ENCODE measurements at places on chromosomes 11 and 22.

GRCh38 chr11:76218449-76219178 is 12.3 kb upstream of the WNT11 start:
- no peak for DNase-seq

- DNase-seq, result no peak
Measured at GRCh38 chr11:9141186-9141585, 49.8 kb upstream of the SCUBE2 start.

DNA sequence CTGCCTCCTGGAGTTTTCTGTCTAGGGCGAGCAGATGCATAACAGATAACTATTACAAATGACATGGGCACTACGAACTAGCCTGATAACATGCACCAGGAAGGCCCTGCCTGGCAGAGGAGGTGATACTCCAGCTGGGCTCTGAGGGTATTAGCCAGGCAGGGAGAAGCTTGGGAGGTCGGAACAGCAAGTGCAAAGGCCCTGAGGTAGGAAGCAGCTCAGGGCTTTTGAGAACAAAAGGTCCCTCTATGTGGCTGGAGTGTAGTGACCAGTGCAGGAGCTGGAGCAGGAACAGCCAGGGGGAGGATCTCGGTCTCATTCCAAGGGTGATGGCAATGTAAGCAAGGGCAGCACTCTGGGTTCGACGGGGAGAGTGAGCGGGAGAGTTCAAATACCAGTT is 61.6 kb upstream of the TCF20 start:
- no peak for DNase-seq

DNA sequence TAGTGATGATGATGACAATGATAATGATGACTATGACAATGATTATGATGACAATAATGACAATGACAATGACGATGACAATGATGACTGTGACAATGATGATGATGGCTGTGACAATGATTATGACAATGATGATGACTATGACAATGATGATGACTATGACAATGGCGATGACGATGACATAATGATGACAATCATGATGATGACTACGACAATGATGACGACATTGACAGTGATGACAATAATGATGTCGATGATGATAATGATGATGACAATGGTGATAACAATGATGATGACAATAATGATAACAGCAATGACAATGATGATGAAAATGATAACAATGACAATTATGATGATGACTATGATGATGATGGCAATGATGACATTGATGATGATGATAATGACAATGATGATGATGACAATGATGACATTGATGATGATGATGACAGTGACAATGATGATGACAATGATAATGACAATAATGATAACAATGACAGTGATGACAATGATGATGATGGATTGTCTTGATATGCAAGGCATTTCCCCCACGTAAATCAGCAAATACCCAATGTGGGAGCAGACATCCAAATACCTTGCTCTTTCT is 37.7 kb downstream of the DHCR7 start:
- no peak for DNase-seq

DNA sequence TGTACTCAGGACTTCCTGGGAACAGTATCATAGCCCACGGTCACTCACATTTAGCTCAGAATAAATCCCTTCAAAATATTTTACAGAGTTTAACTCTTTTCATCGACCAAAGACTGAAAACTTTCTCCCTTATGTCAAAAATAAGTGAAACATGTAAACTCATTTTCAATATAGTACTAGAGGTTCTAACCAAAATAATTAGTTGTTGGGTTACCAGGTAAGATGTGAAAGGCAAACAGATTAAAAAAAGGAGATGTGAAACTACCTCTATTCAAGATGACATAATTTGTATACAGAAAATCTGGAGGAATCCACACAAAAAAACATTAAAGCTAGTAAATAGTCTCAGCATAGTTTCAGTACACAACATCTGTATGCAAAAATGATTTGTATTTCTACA is 20.3 kb downstream of the XKR3 start:
- DNase-seq, result no peak

GRCh38 chr11:65382033-65382803 is at the start of gene SLC25A45:
Gene SLC25A45, minus strand, starts transcription at chr11:65382646. Its CDS starts 695 bp downstream, at chr11:65381951.
- DNase-seq, result peak; percentile 98

DNA sequence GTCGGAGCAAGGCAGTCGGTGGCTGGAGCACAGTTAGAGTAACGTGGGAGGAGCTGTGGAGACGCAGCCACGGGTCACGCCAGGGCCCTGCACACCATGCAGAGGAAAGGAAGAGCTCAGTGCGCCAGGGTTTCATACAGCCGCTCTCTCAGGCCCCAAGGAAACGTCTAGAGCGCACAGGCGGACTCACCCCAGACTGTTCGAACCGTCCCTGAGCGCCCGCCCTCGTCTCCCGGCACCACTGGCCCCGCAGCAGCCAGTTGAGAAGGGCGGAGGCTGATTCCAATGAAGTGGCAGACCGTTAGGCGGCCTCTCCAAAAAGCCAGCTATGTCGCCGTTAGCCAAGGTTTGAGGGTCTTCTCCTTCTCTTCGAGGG is 483 bp upstream of the HYLS1 start:
- peak; percentile 32 for DNase-seq

GRCh38 chr11:95877291-95877690 is 46.6 kb downstream of the MTMR2 start:
- peak; percentile 99 for DNase-seq

DNA sequence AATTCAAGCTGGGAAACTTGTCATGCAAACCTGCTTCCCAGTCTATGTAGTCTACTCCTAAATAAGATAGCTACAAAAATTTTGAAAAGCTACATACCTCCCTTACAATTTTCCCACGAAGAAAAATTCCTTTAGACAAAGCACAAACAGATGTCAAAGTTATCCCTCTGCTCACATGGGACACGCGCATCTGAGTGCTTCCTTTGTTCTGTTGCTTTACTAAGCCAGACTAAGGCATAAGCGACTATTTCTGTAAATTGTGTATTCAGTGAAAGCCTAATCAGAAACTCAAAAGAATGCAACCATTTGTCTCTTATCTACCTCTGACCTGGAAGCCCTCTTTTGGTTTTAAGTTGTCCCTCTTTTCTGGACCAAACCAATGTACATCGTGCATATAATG is 583.7 kb upstream of the B3GAT1 start:
- DNase-seq, result no peak

GRCh38 chr22:49012712-49013395 is 814.8 kb downstream of the BRD1 start:
- no peak for DNase-seq

DNA sequence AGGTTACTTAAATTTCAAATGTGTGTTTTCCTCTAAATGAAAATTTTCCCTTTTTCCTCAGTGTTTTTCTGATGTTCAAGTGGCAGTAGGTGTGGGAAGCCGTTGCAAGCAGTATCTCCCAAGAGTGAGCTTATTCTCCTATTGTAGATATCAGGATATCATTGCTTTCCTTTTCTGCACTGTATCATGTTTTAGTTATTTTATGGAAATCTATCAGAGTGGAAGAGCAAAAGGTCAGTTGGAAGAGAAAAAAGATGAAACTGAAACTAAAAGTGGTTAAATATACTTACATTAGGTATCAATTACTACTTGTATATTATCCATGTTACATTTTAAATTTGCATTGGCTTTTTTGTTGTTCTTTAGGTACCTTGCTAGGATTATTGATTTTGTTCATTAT is 57.0 kb downstream of the PDE3B start:
- DNase-seq, result no peak

DNA sequence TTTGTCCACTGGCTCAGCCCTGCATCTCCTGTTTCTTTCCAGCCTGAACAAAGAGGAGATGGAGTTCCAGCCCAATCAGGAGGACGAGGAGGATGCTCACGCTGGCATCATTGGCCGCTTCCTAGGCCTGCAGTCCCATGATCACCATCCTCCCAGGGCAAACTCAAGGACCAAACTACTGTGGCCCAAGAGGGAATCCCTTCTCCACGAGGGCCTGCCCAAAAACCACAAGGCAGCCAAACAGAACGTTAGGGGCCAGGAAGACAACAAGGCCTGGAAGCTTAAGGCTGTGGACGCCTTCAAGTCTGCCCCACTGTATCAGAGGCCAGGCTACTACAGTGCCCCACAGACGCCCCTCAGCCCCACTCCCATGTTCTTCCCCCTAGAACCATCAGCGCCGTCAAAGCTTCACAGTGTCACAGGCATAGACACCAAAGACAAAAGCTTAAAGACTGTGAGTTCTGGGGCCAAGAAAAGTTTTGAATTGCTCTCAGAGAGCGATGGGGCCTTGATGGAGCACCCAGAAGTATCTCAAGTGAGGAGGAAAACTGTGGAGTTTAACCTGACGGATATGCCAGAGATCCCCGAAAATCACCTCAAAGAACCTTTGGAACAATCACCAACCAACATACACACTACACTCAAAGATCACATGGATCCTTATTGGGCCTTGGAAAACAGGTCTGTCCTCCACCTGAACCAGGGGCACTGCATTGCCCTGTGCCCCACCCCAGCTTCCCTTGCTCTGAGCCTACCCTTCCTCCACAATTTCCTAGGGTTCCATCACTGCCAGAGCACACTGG is 5.0 kb downstream of the FTH1 start:
- DNase-seq, result peak; percentile 68

GRCh38 chr22:38107692-38108515 is 2.6 kb downstream of the BAIAP2L2 start:
- no peak for DNase-seq

- DNase-seq, result no peak
Measured at GRCh38 chr11:67332081-67332691, 21.2 kb downstream of the POLD4 start.

DNA sequence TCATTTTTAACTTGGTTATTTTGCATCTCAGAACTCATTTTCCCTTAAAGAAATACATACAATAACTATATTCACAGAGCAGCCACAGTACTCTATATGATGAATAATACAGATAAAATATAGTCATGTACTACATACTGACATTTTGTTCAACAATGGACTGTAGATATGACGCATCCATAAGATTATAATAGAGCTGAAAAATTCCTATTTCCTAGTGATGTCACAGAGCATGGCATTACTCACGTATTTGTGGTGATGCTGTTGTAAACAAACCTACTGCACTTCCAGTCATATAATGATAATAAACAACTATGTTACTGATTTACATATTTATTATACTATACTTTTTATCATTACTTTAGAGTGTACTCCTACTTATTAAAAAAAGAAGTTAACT is 38.7 kb downstream of the NARS2 start:
- peak; percentile 51 for DNase-seq

DNA sequence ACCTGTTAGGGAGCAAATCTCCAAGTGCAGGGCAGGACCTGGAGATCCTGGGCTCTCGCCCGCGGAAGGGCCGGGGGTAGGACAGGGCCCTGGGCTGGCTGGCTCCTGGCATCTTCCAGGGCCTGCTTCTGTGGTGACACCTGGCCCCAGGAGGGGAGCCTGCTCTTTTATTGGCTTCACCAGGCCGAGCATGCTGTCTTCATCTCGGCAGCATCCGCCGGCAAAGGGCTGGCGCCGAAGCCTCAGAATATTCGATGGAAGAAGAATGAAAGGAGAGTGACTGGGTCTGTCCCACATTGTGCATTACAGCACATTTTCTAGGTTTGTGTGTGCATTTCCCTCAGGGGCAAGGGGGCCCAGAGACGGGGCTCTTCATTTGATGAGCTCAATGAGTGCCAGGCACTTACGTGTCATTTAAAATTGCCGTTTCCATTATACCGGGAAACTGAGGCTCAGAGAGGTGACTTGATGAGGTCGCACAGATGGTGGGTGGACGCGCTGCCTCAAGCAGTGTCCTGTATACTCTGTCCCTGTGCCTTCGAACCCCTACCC is 70.0 kb downstream of the RBX1 start:
- DNase-seq, result no peak

DNA sequence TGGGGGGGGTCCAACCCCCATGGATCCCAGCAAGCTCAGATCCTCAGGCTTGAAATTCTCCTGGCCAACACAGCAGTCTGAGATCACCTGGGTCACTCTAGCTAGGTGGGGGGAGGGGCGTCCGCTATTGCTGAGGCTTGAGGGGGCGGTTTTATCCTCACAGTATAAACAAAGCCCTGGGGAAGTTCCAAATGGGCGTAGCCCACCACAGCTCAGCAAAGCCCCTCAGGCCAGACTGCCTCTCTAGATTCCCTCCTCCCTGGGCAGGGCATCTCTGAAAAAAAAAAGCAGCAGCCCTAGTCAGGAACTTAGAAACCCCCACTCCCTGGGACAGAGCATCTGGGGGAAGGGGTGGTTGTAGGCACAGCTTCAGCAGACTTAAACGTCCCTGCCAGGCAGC is 16.7 kb downstream of the TRPC6 start:
- no peak for DNase-seq

- DNase-seq, result no peak
Measured at GRCh38 chr11:31664129-31664528, 147.0 kb downstream of the PAX6 start.

DNA sequence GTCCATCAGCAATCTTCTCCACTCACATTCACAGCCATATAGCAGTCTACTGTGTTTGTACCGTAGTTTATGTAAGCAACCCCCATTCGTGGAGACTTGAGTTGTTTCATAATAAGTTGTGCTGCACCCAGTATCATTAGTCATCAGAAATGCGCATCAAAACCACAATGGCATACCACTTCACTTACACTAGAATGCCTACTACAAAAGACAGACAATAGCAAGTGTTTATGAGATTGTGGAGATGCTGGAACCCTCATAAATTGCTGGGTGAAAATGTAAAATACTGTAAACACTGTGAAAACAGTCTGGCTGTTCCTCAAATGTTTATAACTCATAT is 133.3 kb downstream of the ATXN10 start:
- peak; percentile 98 for DNase-seq

GRCh38 chr11:45876401-45876800 is 9.1 kb upstream of the MAPK8IP1 start:
- no peak for DNase-seq

DNA sequence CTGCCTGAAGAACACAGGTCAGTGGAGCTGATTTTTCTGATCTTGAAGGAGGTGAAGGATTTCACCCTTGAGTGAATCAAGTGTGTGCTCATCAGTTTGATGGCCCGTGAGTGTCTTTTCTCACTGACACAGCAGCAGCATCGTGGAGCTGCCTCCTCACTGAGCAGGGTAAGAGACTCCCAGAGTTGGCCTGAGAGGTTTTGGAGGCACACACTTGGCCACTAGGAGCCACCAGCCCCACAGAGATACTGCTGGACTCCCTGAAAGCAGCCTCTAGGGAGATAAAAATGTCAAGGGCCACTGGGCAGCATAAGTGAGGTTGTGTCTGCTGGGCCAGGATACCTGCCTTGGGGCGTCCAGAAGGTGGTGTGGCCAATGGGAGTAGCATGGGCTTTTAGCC is 245.4 kb downstream of the GRIK4 start:
- DNase-seq, result no peak

DNA sequence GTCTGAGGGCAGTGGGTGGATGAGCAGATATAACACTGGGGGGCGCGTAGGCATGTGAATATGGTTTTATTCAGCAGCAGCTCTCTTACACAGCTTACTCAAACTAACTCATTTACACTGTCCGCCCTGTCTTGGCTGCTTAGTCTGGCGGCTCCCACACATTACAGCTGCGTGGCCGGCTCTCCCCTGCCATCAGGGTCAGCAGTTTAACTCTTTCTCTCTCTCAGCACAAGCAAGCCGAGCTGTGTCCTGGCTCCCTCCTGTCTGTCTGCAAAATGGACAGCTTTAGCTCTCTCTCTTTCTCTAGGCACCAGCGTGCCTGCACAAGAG is 1310.1 kb upstream of the RAG2 start:
- no peak for DNase-seq

- no peak for DNase-seq
Measured at GRCh38 chr22:38467438-38467903, 425 bp upstream of the KDELR3 start.

GRCh38 chr22:25546751-25547150 is 17.7 kb upstream of the GRK3 start:
- DNase-seq, result no peak

- no peak for DNase-seq
Measured at GRCh38 chr22:44963832-44964721, 45.7 kb downstream of the PHF21B start.

Data from choroid plexus epithelial cell (primary cell).